GM13977 (cell line): ENCODE measurements at places on chromosomes 11 and 22.

DNA sequence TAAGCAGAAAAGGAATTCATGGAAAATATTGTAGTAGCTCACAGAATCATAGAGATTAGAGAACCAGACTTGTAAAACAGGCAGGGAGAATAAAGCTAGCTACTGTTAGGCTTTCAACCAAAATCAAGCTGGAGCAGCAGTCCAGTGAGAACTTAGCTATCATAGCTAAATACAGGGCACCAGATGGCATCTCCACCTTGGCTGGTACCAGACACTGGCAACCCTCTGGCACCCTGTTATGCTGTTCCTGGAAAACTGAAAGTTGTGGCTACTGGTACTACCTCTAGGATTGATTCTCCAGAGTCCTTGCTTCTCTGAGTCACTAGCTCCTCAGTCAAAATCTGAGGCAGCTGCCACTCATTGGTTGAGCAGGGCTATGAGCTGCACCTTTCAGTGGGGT lies 6.0 kb upstream of the DRD2 start:
- DNase-seq, result no peak

DNA sequence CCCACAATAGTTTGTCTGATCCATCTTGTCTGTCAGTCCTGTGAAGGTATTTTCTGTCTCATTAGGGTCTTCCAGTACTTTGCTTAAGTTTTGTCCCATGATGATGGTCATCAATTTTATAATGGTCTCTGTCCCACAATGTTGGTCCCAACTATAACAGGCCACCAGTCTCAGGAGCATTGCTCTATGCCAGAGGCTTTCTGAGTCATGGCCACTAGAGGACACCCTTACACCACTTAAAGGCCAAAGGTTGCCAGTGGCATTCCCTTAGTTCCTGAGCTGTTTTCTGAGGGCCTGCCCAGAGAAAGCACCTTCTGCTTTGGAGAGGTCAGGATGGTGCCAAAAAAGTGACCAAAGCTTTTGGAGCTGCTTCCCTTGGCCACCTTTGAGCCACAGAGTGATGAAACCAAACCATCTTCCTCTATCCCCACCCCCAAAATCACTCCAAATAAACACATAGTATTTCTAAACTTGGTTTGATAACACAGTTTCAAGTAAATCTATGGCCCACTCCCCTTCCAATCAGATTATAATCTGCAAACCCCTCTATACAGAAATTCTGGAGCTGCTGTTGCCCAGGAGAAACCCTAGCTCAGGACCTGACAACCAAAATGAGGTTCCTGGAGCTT lies 19.3 kb downstream of the EIF3F start:
- DNase-seq, result peak; percentile 69

DNA sequence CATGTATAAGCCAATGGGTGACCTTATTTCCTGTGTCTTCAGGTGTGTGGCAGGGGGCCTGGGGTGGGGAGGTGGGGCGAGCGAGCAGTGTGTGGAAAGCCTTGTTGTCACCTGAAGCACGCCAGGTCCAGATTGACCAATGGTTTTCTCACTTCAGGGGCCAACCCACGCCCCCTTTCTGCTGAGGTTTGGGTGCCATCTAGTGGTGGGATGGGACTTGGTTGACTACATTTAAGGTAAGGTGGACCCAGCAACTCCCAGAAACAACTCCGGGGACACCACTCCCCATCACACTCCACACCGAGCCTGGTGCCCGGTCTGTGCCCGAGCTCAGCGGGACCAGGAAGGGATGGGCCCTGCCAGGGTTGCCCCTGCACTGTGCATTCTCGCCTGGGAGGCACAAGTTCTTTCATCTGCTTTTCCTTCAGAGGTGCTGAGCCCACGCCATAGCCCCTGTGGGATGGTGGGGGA lies 40.0 kb downstream of the TPCN2 start:
- peak; percentile 97 for DNase-seq

GRCh38 chr11:64323373-64323772 lies 5.5 kb downstream of the PRDX5 start:
- no peak for DNase-seq

DNA sequence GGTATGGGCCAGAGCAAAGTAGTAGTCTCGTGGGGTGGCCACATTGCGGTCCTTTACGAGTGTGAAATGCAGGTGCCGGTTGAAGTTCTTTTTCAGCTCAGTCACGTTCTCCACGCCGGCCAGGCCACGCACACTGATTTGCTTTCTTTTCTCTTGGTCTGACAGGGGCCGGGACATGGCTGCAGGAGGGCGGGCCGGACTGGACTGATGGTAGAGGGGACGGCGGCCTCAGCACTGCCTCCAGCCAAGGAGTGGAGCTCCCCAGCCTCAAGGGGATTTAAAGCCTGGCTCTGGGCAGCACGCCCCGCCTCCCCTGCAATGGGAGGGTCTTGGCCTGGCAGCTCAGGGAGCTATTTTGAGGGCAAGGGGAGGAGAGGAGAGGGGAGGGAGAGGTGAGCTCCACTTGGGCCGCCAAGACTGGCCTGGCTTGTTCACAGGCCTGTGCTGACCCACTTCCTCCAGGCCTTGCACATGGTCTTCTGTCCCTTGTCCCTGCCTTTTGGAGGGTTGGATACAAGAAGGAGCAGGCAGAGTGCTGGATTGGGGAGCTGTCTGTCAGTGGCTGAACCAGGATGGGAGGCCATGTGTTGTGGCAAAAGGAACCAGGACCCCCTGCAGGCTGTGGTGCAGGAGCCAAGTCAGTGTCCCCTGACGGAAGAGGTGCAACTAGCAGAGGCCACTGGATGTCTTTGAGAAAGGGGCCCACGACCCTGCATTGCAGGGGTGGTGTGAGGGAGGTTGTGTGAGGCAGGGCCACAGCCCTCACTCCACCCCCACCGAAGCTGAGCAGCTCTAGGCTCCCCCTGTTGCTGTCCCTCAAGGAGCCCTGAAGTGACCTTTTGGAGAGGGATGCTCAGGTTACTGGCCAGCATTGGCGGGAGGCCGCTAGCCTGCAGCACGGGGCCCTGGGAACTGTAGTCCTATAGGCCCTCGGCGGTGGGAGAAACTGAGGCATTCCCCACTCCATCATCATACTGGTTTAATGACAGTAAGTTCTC lies at the start of gene PYGM:
Gene PYGM (minus strand): TSS at position 253 of the 998 bp plus-strand sequence. CDS start 76 bp downstream, at position 177.
- DNase-seq, result peak; percentile 28

DNA sequence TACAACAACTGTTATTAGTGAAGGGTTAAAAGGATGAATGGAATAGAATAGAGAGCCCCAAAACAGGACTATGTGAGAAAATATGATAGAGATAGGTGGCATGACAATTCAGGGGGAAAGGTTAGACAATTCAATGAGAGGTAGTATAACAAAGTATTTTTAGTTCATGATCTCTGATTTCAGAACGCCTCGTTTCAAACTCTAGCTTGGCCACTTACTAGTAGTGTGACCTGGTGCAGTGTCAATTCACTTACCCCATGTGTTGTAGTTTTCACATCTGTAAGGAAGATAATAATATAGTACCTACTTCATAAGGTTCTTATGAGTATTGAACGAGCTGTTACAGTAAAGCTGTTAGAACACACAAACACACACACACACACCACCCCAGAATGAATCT lies 308.0 kb downstream of the SWAP70 start:
- DNase-seq, result no peak

DNA sequence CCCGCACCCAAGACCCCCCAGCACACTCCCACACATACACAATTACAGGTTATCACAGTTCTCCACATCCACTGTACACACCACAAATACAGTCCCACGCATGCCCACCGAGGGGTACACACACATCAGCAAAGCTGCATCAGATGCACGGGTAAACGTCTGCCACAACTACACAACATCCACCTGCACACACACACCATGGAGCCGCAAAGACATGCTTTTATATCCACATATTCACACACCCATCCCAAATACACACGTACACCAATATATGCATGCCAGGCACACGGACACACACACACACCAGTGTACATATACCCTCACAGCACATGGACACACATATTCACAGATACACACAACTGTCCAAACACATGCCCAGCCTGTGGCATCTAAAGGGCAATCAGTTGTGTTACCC lies 5.4 kb upstream of the KCNJ4 start:
- no peak for DNase-seq

- DNase-seq, result no peak
Measured at GRCh38 chr22:39103431-39103830, 6.4 kb downstream of the APOBEC3H start.

- no peak for DNase-seq
Measured at GRCh38 chr11:46947399-46948077, 11.0 kb downstream of the CSTPP1 start.

GRCh38 chr11:95950905-95951304 lies 27.0 kb upstream of the MTMR2 start:
- DNase-seq, result no peak
